Stimulated activated naive B cell treated with anti-CD40 and anti-IgM and Interleukin-4, amounts not matched to agents 10 μg/mL and 1 μg/mL and 100 μg/mL, for 72 hours (primary cell): ENCODE measurements at places on chromosomes 12 and 14.

DNA sequence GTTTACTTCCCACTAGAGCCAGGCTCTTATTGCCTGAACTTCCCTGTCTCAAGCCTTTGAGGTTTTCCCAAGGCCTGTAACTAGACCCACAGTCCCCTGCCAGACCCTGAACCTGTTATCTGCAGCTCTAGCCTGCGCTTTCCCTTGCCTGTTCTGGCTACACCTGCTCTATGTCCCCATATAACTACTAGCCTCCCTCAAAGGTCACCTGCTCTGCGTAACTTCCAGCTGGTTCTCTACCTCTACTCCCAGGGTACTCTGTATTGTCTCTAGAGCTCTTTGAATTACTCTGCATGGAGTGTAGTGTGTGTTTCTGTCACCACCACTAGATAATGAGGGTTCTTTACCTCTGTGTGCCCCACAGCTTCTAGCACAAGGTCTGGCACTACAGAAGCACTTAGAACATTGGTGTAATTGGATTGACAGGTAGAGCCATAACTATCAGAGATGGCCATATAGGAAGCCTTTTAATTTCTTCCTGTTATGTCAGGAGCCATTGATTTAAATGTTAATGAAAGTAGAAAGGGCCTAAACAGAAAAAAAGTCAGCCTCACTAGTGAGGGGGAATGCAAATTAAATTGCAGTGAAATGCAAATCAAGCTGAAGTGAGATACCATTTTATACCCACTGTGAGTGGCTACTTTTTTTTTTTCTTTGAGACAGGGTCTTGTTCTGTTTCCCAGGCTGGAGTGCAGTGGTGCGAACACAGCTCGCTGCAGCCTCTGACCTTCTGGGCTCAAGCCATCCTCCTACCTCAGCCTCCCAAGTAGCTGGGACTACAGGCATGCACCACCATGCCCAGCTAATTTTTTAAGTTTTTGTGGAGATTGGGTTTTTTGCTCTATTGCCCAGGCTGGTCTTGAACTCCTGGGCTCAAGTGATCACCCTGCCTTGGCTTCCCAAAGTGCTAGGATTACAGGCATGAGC lies 47.8 kb downstream of the EID3 start:
- DNase-seq, result no peak

DNA sequence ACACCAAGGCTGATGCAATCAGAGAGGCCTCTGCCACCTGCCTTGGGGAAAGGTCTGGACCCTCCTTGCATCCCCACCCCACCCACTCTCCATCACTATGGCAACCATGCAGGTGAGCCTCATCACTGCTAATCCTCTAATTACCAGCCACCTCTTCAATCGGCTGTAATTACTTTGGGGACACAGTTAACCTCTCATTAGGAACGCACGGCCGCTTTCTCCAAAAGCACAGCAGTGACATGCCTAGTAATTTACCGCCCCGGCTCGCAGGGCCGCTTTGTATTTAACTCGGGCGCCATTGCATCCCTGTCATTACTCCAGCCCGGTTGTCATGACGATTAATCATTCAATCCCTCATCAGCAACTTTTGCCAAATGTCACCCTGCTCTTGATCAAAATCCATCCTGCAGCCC lies 36.3 kb upstream of the FAM222A start:
- DNase-seq, result no peak

DNA sequence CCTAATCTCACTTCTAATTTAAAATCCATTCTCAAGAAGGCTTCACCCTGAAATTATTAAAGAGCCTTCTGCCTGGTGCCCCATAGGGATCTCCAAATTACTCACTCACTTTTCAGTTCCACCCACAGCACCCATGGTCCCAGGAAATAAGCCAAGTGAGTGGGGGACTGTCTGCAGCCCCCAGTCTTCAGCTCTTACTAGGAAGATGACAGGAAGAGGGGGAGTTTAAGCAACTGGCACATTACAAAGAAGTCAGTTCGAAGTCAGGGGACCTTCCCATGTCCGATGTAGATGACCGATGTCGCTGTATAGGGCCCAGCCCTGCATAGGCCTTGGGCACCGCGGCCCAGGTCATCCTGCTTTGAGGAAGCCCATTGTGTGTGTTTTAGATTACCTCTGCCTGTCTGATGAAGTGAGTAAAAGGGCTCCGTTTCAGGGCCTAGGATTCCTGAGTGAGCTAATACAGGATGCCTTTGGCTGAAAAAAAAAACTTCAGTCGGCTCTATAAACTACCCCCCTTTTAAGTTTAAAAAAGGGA lies 1.9 kb downstream of the ACTN1 start:
- DNase-seq, result no peak

DNA sequence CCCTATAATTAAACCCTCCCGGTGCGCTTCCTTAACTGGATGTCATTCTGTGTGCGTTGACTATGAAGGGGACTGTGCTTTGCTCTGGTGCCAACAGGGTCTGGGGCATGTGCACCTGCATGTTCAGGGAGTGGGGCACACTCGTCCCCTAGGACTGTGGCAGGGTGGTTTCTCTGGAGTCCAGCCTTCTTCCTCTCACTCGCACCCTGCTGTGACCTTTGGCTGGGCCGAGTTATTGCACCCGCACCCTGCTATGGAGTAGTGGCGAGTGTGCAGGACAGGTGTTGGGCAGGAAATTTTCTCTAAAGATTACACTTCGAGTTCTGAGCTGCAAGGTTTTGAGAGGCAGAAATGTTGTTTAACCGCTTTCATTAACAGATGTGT lies 138.9 kb downstream of the PLXNC1 start:
- DNase-seq, result no peak

DNA sequence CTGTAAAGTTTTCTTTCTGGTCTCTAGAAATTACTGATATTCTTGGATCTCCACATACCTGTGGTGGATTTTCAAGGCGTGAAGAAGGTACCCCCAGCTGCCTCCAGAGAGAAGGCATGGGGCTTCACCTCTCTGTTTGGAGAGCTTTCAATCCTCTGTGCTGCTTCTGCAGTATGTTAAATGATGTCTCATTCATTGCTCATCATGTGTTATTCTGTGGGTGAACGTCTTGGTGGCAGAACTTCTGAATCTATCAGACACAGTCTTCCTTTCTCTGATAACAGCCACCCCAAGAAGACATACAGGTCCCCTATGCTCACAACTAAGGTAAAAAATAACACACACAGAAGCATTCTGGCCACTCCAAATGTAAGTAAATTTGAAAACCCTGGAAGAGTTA lies 221.3 kb upstream of the TMEM260 start:
- no peak for DNase-seq

- no peak for DNase-seq
Measured at GRCh38 chr12:102535306-102535705, 54.9 kb upstream of the IGF1 start.

DNA sequence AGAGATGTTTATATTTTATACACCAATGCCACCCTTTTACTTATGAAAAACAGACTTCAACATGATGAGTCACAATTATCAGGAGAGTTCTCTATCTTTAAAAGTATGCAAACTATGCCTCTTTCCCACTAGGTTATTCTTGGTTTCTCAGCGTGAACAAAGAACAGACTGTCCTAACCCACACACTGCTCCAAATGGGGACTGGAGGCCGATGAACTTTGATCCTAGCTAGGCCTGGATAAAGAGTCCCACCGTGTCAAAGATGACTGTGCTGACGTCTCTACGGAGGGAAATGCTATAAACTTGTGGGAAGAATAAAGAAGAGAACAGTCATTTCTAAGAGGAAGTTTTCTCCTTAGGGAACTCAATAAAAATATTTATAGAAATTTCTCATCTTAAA lies 160.1 kb downstream of the EPS8 start:
- peak; percentile 15 for DNase-seq

DNA sequence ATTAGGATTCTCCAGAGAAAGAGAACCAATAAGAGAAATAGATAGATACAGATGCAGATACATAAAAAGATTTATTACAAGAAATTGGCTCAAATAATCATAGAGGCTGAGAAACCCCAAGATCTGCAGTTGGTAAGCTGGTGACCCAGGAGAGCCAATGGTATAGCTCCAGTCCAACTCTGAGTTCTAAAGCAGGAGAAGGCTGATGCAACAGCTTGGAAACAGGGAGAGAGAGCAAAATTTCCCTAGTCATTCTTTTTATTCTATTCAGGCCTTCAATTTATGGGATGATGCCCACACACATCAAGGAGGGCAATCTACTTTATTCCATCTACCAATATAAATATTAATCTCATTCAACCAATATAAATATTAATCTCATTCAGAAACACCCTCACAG lies 218.2 kb downstream of the PRKD1 start:
- DNase-seq, result no peak

DNA sequence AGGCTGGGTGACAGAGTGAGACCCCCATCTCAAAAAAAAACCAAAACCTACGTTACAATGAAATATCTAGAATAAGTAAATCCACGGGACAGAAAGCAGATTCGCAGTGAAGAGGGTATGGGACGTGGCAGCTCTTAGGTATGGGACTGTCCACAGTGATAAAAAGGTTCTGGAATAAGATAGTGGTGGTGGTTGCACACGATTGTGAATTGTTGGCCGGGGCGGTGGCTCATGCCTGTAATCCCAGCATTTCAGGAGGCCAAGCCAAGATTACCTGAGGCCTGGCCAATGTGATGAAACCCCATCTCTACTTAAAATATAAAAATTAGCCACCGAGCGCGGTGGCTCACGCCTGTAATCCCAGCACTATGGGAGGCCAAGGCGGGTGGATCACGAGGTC lies 76.3 kb downstream of the KDM2B start:
- DNase-seq, result no peak

DNA sequence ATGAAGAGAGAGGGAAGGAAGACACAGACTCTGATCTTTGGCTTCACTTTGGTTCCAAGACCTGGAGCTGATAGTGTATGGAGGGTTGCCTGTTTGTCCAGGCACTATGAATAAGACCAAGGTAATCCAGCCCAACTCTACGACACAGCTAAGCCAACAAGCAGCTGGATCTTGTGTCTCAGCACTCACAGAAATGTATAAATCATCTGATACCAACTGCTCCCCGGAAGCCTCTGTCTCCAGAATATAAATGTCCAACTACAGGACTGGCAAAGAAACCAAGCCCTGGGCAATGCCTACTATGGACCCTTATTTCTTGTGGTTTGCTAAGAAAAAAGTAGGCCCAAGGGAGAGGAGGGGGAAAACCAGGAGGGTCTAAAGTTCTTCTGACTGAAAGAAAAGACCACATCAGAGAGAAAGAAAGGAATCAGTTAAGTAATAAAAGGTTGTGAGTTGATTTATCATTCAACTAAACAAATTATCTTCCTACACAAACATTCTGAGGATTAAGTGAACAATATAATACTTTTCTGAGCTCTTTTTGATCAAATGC lies 204.0 kb downstream of the DAD1 start:
- no peak for DNase-seq

DNA sequence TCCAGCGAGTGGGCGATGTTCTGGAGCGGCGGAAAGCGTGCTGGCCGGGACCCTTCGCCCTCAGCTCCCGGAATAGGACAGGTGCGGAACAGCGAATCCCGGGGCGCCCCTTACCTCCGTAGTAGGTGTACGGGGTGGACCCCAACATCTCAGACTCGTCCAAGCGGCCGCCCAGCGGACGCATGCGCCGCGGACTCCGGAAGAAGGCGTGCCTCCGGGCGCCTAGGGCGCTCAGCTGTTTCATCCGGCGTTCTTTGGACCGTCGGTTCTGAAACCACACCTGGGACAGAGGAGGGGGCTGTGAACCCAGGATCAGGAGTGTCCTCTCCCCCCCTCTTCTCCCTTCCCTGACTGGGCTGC lies 4.5 kb downstream of the LHX5 start:
- no peak for DNase-seq

GRCh38 chr14:68860771-68861170 lies 67.9 kb upstream of the ZFP36L1 start:
- no peak for DNase-seq

GRCh38 chr14:90560991-90561390 lies 164.2 kb downstream of the CALM1 start:
- DNase-seq, result no peak

GRCh38 chr12:95439461-95440230 lies 34.3 kb upstream of the METAP2 start:
- DNase-seq, result no peak

- no peak for DNase-seq
Measured at GRCh38 chr14:76916040-76916715, 90.0 kb downstream of the LRRC74A start.

- peak; percentile 1 for DNase-seq
Measured at GRCh38 chr12:40325349-40325960, 100.7 kb downstream of the LRRK2 start.

- no peak for DNase-seq
Measured at GRCh38 chr14:68877993-68878575, 85.2 kb upstream of the ZFP36L1 start.

- no peak for DNase-seq
Measured at GRCh38 chr12:124032265-124032886, 59.4 kb downstream of the ZNF664 start.

GRCh38 chr12:49527361-49528130 lies 11.3 kb upstream of the KCNH3 start:
- no peak for DNase-seq

DNA sequence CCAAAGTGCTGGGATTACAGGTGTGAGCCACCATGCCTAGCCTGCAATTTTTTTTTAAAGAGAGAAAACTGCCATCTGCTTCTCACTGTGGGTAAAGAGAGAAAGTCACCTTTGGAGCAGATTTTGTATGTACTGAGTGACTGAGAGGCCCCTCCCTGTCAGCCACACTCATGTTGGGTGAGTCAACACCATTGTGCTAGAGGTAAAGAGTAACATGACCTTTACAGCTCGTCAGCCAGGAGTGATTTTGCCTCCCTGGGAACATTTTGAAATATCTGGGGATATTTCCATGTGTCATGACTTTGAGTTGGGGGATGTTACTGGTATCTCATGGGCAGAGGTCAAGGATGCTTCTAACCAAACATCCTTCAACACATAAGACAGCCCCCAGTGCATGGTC lies 115.2 kb downstream of the KSR2 start:
- no peak for DNase-seq

DNA sequence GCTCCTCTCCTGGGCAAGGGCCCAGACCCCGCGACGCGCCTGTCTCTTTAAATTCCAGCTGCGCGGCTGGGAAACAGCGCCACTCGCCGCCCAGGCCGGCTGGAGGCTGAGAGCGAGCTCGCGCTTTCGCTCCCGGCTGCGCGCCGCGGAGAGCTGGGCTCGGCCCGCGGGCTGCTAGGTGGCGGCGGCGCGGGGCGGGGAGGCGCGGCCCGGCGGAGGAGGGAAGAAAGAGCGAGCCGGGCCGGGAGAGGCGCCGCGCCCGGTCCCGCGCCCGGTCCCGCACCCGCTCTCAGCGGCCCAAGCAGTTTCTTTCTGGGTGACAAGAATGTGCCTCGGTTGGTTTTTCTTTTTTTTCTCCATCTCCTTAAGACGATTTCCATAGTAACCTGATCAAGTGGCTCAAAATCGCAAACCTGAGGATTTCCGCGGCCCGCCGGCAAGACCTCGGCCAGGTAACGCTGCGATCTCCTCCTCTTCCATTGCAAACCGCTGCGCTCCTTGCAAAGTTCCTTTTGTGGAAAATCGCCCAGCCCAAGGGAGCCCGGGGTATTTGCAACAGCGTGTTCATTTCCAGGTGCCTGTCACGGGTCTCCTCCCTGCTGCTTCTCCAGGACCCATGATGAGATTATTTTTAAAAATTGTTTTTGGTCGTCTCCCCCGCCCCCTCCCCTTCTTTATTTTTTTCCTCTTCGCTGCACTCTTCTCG lies 259.5 kb upstream of the E2F7 start:
- no peak for DNase-seq

- no peak for DNase-seq
Measured at GRCh38 chr12:55676707-55677106, 31.0 kb downstream of the ITGA7 start.
